ENCODE measurements at places on chromosomes 5 and 9.

DNA sequence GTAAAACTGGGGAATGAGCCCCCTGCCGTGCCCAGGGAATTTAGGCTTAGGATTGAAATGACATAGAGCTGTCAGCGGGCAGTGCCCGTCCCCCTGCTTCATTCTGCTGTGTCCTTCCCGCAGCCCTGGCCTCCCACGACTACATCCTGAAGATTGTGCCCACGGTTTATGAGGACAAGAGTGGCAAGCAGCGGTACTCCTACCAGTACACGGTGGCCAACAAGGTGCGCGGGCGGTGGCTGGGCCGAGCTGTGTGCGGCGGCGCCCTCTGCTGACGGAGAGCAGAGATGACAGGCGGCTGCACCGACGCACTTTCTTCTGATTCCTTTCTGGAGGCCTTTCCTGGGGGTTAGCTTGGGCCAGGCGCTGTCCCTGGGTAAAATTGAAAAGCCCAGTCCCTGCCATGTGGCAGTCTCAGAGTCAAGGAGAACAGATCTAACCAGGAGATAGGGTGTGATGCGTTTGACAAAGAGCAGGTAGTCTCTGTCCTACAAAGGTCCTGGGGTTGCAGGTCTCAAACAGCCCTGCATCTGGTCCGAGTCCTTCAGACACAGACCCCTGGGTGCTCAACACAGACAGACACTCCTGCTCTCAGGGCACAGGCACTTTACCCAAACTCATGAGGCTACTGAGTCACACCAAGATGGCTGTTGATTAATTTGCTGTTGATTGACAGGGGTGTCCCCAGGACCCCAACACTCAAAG, 26.8 kb upstream of the RPL26L1 start:
- DNase-seq: no peak

- no peak for DNase-seq
These were observed 1.4 kb upstream of the HSDL2 start for GRCh38 chr9:112378328-112379176.

- DNase-seq: no peak
These were observed 303.0 kb upstream of the PDE4D start for GRCh38 chr5:60196385-60197113.

- no peak for DNase-seq
These were observed 39.6 kb upstream of the DMXL1 start for GRCh38 chr5:119031011-119031886.

GRCh38 chr5:171261361-171261760, 47.7 kb upstream of the TLX3 start:
- no peak for DNase-seq
